ENCODE measurements at places on chromosomes 13 and 19.

GRCh38 chr19:10836479-10837330, 693 bp upstream of the TMED1 start:
- no peak for DNase-seq

GRCh38 chr13:110984381-110984780, 69.5 kb upstream of the ANKRD10 start:
- DNase-seq = no peak

DNA sequence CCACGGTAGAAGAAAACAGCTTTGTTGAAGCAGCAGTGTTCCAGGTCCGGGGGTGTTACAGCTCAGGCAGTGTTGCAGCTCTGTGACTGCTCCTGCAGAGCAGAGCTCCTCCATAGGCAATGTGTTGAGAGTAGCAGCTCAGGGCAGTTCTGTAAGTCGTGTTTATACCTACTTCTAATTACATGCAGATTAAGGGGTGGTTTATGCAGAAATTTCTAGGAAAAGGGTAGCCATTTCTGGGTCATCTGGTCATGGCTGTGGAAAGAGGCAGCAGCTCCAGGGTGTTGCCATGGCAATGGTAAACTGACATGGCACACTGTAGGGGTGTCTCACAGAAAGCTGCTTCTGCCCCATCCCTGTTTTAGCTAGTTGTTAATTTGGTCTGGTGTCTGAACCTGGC, 316.4 kb downstream of the GPC5 start:
- no peak for DNase-seq

DNA sequence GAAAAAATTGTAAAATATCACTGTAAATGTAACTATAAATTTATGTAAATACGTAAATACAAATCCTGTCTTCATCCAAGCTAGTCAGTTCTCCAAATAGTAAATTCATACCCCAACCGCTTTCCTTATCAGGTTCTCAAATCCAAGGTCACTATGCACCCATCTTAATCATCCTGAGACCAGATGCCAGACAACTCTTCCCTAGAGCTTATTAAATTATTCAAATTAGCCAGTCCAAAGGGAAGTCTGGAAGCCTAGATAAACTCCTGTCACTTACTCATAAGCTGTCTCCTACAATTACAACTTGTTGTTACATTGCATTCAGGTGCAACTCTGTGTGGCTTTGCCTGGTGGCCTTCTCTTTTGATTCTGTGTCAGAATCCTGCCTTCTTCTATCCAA, 836.1 kb upstream of the PCDH20 start:
- DNase-seq = no peak

DNA sequence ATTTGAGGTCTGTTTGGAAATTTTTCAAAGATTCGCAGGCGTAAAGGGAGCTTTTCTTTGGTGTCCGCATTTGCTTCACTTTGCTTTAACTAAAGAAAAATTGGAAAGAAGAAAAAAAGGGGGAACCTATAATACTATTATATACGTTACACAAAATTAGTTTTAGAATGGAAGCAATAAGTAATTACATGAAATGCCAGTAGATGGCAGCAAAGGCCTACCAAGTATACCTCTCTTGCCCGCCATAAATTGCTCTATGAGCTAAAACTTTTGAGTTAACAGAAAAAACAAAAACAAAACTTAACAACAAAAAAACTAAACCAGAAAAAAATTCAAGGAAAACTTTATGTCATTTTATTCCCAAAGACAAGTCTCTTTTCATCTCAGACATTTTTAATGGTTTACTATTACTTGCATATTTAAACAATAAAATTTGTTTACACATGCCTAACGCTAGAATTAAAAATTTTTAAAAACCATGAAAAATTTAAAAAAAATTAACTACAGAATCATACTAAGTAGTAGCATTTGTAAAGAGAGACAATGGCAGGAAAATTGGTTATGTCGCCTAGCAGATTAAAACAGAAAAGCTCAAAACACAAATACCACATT, 271.4 kb downstream of the NALCN start:
- DNase-seq = no peak

DNA sequence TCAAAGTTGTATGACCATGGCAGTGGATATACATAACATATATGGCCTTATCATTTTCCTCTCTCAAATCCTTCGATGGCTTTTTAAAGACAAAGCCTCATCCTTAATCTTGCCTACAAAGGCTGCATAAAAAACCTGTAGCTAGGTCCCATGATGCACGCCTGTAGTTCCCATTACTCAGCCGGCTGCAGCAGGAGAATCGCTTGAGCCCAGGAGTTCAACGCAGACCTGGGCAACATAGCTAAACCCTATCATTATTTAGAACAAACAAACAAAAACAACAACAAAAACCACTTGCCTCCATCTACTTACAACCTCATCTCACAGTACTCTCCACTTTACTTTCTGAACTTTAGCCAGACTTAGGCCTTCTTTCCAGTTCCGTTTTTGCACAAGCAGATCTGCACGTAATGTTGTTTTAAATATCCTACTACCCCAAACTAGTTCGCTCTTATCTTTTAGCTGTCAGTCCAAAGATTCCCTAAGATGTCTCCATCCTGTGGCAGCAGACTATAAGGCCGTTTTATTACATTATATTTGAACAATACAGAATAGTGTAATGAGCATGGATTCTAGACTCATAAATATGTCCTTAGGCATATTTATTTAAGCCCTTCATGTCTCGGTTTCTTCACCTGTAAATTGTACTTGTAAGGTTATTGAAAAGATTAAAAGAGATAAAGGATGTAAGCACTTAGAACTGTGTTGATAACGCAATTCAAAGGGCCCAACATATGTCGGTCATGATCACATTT, 969 bp upstream of the POMP start:
- no peak for DNase-seq

DNA sequence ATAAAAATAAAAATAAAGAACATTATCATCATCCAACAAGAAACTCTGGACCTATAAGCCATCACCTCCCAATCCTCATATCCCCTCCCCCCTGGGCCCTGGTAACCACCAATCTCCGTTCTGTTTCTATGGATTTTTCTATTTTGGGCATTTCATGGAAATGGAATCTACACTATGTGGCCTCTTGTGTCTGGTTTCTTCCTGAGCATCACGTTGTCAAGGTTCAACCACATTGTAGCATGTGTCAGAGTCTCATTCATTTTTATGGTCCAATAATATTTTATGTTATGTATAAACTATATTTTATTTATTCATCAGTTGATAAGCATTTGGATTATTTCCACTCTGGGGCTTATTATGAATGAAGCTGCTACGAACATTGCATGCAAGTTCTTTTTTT, 26.9 kb downstream of the SULT2B1 start:
- DNase-seq = no peak

GRCh38 chr13:33745370-33746324, 72.3 kb upstream of the RFC3 start:
- no peak for DNase-seq

DNA sequence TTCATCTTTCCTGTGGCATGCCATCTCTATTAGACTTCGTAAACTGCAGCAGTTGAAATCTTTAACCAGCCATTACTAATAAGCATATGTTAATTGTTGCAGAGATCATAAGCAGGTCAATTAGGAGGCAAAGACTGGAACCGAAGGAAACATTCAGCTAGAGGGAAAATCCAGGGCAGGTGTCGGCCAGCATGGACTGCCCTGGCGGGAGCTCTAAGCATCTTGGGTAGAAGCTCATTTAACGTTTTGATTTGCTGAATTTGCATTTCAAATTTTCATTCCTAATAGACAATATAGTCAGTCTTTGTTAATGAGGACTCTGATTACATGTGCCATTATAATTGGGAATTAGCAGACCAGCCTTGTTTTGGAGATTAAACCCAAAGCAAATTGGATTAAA, 238.6 kb downstream of the POU4F1 start:
- no peak for DNase-seq

GRCh38 chr13:103157016-103157415, 90.8 kb upstream of the SLC10A2 start:
- no peak for DNase-seq

- no peak for DNase-seq
Observed at GRCh38 chr19:39746836-39747529, 9.2 kb upstream of the CLC start.

DNA sequence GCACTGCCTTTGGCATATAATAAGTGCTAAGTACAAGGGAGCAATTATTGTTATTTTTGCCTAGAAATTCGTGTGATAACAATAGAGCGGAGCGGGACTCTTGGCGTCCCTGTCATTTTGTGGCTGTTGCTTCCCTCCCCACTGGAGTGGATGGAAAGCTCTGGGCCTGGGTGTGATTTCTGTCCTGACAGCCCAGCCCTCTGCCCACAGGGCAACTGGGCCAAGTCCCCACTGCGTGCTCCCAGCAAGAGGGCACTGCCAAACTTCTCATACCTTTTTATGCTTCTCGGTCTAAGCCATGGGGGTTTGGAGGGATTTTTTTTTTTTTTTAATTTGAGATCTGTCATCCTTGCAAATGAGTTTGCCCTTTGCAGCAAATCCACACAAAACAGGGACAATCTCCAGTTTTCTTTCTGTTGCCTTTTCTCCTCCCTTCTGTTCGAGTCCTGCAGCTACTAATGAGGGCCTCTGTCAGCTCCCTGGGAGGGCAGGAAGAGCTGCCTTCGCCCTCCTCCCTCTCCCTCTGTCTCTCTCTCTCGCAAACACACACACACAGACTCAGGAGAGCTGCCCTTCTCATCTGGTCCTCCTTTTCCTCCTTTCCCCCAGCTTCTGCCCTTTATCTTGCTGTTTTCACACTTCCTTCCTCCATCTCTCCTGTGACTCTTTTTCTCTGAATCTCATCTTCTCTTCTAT, 103.9 kb downstream of the DNAJC15 start:
- DNase-seq = no peak

DNA sequence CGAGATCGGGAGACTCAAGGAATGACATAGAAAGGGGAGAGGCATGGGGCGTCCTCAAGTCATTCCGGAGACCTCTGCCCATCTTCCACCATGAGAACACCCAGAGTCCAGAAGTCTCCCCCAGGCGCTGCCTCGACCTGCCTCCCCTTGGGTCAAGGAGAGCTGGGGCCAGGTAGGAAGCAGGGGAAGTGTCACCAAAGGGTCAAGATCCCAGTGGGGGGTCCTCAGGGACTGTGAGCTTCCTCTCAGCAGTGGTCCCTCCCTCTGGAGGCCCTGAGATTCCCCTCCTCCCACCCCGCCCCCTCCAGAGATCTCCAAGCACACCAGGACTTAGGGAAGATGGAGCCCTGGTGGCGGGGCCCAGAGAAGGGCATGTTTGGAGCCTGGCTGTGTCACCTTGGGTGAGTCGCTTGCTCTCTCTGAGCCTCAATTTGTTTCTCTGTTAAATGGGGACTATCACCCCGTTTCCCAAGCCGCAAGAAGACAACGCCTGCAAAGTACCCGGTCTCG, 919 bp downstream of the DACT3 start:
- no peak for DNase-seq

DNA sequence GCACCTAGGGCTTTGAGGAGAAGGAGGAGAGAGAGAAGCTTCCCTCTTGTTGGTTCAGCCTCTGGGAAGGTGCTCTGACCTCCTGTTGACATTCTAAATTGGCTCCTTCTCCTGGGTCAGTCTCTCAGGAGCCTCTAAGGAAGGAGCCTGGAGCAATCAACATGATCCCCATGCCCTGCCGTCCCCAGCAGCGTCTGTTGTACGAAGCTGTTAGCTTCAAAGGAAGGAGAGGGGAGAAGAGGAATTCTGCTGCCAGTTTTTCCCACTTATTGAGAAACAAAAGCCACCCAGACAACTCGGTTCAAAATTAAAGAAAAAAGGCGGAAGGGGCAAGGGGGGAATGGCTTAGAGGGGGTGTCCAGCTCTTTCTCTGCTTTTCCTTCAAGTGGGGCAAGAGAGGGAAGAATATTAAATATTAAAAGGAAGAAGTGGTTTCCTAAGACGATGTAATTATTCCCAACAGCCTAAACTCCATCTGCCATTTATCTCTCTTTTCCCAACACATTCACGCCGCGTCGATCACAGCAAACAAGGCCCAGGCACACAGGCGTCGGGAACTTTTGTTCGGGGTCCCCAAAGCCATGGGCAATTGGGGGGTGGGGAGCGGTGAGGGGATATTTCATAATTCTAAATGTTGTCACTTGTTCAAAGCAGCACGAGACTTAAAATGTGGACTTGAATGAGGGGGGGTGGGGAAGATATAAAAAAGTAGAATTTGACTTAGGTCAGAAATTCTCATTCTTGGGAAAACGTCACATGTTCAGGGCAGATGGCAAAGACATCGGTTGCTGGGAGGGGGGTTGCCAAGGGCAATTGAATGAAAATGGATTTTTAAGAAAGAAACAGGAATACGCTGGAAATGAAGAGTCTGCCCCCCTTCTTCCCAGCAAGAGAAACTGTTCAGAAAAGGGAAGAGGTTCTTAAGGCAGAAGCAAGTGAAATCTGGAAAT, 116.8 kb upstream of the CACNA1A start:
- no peak for DNase-seq

- DNase-seq = no peak
Observed at GRCh38 chr19:35194012-35194984, 34.2 kb downstream of the FAM187B start.

- DNase-seq = no peak
Observed at GRCh38 chr19:47228168-47228936, 2.6 kb downstream of the BBC3 start.

GRCh38 chr19:10404888-10405820, 1.8 kb upstream of the CDC37 start:
- no peak for DNase-seq

DNA sequence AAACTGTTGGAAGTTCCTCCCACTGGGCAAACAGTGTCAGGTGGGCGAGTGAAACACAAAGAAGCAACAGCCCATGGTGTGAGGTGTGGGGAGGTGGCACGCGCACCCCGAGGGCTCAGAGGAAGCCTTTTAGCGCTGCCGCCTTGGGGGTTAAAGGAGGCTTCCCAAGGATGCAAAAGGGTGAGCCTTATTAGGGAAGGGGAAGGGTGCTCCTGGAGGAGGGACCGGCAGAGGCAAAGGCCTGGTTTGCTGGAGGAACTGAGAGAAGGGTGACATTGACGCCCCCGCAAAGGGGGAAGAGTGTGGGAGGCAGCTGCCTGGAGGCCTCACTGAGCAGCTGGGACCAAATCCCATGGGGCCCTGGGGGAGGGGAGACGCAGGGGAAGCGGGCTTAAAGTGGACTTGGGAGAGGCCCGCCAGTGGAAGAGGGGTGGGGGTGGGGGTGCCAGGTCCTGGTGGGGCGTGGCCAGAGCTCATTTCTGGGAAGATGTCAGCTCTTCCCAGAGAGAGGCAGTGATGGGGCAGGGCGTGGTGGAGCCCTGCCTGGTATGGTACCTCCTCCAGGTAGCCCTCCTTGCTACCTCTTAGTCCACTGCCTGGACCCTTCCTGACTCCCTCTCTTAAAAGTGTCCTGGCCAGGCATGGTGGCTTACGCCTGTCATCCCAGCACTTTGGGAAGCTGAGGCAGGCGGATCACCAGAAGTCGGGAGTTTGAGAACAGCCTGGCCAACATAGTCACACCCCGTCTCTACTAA, 12.0 kb upstream of the FCHO1 start:
- DNase-seq = no peak

DNA sequence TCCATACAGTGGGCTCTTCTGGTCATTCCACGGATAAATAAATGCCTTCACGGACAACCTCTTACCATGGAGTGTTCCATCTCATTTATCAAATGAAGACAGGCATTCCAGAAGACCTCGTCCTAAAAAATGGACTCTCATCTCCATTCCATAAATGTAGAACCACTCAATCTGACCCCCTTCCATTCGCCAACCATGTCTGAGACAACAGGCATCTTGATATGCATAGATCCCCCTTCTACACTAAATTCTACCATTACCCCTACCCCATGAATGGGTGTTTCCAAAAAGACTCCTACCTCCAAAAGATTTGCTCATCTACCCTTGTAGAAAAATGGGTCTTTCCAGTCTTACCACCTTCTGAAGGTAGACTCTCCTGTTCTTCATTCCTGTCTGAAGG, 9.0 kb downstream of the RASIP1 start:
- no peak for DNase-seq

- DNase-seq = no peak
Observed at GRCh38 chr13:105997581-105998550, 537.6 kb downstream of the EFNB2 start.
